ENCODE measurements at places on chromosomes 12 and 14.

- no peak for DNase-seq
Measured at GRCh38 chr14:88154926-88155325, 150.0 kb downstream of the GPR65 start.

GRCh38 chr14:43135877-43136411 is 1371.1 kb downstream of the FSCB start:
- no peak for DNase-seq

DNA sequence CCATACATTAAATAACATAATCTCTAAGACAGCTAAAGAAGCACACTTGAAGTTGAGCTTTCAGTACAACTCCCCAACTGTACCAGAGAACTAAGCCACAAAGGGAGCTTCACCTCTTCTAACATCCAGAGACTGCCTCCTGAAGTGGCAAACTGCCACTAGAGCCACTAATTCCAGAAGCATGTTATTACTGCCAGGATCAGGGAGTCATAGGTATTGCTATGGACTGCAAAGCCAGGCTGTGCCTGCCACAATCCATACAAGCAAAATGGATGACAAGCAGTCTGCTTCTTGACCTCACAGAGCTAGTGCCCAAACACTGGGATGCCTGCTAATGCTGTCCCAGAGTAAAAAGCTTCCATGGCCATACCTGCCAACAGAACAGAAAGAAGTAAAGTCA is 160.1 kb downstream of the STXBP6 start:
- DNase-seq = no peak

- no peak for DNase-seq
Measured at GRCh38 chr12:29204521-29204920, 55.4 kb downstream of the FAR2 start.

DNA sequence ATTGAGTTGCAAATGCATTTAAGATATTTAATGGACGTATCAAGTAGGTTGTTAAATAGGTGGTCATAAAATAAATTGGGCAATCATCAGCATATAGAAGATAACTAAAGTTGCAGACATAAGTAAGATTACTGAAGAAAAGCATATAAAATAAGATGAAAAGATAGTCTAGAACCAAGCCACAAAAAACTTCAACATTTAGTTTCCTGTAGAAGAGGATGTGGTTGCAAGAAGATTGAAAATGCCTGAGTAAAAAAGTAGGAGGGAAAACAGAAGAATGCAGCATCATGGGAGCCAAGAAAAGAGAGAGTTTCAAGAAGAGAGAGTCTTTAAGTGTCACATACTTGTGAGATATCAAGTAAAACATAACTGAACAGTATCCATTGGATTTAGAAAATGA is 17.6 kb upstream of the SLC16A7 start:
- DNase-seq = no peak

- DNase-seq = no peak
Measured at GRCh38 chr14:69886453-69887242, 7.4 kb downstream of the SMOC1 start.

- no peak for DNase-seq
Measured at GRCh38 chr12:20596061-20596460, 99.1 kb upstream of the SLCO1C1 start.

GRCh38 chr14:29077916-29078315 is 311.3 kb downstream of the FOXG1 start:
- no peak for DNase-seq

GRCh38 chr12:75439930-75440329 is 40.6 kb upstream of the GLIPR1 start:
- DNase-seq = no peak

DNA sequence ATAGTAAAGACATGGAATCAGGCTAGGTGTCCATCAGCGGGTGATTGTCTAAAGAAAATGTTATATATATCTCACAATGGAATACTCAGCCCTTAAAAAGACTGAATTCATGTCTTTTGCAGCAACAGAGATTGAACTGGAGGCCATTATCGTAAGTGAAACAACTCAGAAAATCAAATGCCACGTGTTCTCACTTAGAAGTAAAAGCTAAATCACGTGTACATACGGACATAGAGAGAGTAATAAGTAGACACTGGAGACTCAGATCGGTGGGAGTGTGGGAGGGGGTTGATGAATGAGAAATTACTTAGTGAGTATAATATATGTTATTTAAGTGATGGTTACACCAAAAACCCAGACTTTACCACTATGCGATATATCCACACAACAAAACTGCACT is 266.3 kb upstream of the PPFIA2 start:
- DNase-seq = no peak

GRCh38 chr14:58833634-58834378 is 196.0 kb downstream of the DACT1 start:
- no peak for DNase-seq

DNA sequence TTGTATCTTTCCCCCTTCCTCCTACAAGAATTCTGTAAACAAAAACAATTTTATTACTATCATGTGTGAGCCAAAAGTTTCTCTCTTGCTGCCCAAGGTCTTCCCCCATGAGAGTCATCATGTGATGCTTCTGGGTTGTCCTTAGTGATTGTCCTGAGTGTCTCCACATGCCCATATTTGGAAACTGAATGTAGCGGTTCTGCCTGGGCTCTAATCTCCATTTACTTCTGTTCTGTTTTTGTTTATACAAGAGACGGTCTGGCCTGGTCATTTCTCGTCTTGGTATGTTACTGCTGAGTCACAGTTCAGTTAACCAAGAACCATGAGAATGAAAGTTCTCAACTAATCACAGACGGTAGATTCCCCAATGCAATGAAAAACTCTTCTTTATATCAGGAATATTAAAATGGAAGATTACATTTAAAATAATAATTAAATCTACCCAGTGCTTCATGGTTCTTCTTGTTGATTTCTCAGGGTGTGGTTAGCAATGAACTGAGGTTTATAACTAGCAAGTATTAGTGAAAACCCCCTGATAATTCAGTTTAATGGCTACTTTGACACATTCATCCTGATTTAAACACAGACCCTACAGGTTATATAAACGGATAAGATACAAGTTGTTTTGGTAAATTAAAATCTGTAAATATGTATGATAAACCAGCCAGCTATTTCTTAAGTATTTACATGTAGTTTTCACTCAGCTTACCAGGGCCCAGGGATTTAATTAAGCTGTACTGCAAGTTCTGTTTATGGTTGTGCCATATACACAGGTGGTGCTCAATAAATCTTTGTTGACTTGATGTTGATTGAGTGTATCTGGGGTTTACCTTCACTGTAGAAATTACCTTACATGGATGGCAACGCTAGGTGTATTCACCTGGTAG is 81.1 kb downstream of the PELI2 start:
- DNase-seq = no peak

GRCh38 chr12:114440270-114441038 is 34.5 kb upstream of the TBX5 start:
- DNase-seq = no peak

- DNase-seq = no peak
Measured at GRCh38 chr12:50689437-50689836, 74.5 kb upstream of the ATF1 start.

DNA sequence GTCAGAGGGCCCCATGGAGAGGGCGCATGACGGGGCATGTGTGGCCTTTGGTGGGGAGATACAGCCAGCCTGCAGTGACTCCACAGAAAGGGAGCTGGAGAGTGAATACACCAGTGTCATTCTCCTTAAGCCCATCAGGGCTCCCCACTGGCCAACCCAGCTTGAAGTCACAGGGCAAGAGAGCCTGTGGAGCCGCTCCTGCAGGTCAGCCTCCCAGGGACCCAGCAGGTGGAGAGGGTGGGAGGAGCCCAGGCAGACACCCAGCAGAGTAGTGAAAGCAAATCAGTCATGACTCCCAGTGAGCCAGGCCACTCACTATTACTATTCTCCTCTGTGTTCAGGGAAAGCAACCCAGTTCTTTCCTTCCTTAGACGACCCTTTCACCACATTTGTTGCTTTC is 110.0 kb upstream of the CPM start:
- no peak for DNase-seq

DNA sequence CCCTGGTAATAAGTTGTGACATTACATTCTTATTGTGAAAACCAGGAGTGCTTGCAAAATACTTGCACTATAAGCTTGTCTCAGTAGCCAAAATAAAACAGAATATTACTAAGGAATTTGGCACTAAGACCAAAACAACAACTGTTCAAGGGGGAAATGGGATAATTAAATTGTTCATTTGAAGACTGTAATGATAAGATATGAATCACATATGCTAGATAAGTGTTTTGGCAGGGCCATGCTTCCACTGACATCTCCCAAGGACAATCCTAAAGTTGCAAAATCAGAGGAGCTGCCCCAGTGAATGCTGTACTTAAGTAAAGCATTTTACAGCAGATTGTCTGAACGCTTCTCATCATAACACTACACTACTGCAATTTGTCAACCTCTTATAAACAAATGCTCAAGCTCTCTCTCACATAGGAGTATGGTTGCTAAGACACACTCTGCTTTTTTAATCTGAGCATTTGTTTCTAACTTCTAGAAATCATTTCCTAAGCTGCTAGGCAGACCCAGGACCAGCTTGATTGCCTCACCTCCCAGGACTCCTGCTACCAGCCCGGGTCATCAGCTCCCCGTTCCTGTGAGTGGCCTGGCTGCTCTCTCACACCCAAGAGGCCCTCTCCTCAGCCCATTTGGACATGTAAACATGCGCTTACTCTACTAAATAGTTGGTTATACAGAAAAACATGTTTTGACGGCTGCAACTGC is 191.5 kb downstream of the PAX9 start:
- DNase-seq = no peak

DNA sequence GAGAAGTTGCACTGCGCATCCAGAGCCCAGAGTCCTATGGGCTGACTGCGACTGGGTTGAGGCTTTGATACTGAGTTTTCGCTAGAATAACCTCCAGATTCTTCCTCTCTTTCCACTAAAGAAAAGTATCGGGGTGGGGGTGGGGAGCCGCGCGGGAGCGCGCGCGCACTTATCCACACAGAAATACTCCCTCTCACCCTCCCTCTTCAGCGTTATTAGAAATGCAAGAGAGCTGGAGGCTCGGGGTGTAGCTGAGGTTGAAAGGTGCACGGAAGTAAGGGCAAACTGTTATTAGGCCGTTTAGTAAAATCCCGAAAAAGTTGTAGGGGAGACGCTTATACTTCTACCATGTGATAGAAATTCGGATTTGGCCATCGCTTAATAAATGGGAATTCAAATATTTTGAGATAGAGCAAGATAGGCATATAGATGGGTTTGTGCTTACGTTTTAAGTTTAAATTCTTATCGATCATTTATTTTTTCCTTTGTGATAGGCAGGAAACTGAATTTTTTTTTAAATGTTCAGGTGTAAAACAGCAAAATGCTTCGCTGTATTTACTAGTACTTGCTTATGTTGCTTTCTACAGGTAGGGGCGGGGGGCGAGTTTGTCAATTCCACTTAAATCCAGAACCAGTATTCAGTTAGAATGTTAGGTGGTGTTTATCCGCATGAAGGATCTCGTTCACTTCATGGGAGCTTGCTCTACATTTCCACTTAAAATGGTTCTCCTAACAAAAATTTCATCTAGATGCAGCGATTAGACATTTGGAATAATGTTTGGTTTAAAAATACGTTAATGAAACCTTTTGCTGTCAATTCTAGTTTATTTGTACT is 1.1 kb downstream of the ARHGAP5 start:
- peak; percentile 45 for DNase-seq

- no peak for DNase-seq
Measured at GRCh38 chr12:90562671-90563070, 392.3 kb downstream of the CCER1 start.

DNA sequence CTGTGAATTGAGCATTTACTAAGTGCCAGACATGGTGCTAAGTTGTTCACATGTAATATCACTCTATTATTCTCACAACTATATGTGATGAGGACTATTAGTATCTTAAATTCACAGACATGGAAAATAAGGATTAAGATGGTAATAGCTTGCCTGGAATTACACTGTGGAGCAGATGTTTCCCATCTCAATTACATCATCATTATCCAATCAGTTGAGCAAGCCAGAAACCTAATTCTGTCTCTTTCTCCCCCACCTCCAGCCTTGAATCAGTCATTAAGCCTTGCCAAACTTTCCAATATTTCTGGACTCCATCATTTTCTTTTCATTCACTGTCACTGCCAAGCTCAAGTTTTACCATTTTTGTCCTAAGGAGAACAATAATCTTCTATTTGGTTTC is 287.8 kb upstream of the KITLG start:
- DNase-seq = no peak

DNA sequence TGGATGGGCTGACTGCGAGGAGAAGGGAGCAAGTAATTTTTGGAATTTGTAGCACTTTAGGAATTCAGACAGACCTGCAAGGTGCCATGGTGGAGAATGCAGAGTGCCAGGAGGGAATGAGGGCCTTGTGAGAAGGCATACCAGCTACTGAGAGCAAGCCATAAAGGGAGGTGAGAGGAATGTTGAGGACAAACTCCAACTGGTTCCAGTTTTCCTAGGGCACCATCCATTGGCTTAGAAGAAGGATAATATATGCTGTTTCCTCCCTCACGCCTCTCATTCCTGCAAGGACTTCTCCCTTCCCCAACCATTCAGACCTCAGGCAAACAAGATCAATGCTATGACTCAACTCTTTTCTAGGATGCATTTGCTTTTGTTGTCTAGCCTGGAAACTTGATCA is 11.2 kb upstream of the DAAM1 start:
- no peak for DNase-seq

GRCh38 chr12:119145367-119145766 is 33.4 kb upstream of the HSPB8 start:
- no peak for DNase-seq

DNA sequence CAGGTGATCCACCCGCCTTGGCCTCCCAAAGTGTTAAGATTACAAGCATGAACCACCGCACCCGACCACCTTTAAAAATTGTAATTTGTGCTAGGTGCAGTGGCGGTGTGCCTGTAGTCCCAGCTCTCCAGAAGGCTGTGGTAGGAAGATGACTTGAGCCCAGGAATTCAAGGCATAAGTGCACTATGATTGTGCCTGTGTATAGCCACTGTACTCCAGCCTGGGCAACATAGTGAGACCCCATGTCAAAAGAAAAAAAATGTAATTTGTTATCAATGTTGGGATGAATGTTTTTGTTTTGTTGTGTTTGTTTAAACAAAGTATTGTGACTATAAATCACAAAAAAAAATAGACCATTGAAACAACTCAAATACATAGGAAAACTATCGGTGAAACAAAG is 43.1 kb upstream of the NAP1L1 start:
- DNase-seq = no peak

- DNase-seq = no peak
Measured at GRCh38 chr14:72000907-72001306, 68.7 kb downstream of the RGS6 start.

GRCh38 chr14:103341250-103342129 is 7.5 kb downstream of the EIF5 start:
- no peak for DNase-seq

All from colonic mucosa (tissue), 4 donors.